HuH-7.5 (cell line): ENCODE measurements at places on chromosomes 5 and 9.

- no peak for DNase-seq
Measured at GRCh38 chr5:40410964-40411635, 268.6 kb upstream of the PTGER4 start.

GRCh38 chr5:150317048-150318003 lies 14.6 kb upstream of the ARSI start:
- no peak for DNase-seq

DNA sequence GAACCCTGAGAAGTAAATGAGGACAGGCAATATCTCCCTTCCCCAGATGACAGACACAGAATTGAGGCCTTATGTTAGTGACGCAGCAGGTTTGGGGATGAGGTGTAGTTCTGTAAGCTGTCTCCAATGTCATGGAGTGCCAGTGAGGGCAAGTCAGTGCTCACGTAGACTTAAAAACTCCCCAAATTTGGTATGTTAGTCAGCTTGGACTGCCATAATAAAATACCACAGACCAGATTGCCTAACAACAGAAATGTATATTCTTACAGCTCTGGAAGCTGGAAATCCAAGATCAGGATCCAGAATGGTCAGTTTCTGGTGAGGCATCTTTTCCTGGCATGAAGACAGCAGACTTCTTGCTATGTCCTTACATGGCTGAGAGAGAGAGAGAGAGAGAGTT lies 14.9 kb downstream of the FOXI1 start:
- no peak for DNase-seq

DNA sequence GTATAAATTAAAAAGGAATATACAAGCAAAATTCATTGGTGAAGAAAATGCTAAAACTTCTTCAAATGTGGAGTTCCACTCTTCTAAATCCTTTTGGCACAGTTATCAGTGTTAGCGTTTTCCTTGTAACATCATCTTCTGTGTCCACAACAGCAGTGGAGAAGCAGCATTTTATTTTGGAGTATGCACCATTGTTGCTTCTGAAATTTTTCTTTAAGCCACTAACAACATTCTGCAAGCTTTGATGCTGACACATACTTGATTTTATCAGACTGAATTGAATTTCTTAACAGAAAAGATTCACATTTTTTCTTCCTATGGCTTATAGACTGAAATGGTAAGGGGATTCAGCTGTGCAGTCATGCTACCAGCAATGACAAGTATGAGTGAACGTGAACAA lies 60.8 kb upstream of the PTGER4 start:
- no peak for DNase-seq
